ENCODE measurements at places on chromosomes 3 and 15. TPM values are rescaled to one million over a fixed set of nuclear protein-coding genes. Genes with fewer than 3 reads are reported as not detected.

Gene CYP8B1
- not detected for total RNA-seq

Gene OSBPL10
- 0.05 TPM for total RNA-seq

Gene PLOD2
- 0.40 TPM for total RNA-seq

Gene ECE2
- not detected for total RNA-seq

All from activated CD8-positive, alpha-beta T cell treated with anti-CD3 and anti-CD28 coated beads, Interleukin-2, amount 10 ng/mL, durations not matched to agents 7 days and 5 days (primary cell).